Stimulated activated CD4-positive, alpha-beta T cell treated with anti-CD3 and anti-CD28 coated beads, TNF-alpha, amount 100 ng/mL, for 1 hour (primary cell): ENCODE measurements at places on chromosomes 12 and 14.

DNA sequence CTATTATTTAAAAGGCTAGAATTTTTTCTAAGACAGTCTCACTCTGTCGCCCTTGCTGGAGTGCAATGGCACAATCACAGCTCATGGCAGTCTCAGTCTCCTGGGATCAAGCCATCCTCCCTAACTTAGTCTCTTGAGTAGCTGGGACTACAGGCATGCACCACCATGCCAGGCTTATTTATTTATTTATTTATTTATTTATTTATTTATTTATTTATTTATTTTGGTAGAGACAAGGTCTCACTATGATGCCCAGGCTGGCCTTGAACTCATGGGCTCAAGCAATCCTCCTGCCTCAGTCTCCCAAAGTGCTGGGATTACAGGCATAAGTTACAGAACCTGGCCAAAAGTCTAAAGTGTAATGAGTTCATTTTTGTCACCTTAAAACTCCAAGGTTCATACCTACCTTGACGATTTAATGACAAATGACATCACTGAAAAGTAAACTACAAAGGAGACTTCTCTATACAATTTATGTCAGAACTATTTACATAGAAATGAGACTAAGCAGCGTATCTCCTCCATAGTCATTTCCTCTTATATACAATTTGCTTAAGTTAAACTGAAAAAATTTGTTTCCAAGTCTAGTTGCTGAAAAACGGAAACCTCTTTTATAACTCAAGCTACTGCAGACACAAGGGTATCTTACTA lies 78.2 kb downstream of the EPS8 start:
- no peak for DNase-seq

- DNase-seq = no peak
Measured at GRCh38 chr12:1880153-1880845, 38.2 kb downstream of the CACNA2D4 start.

GRCh38 chr12:99709116-99709515 lies 61.6 kb downstream of the GARIN6 start:
- DNase-seq = no peak

DNA sequence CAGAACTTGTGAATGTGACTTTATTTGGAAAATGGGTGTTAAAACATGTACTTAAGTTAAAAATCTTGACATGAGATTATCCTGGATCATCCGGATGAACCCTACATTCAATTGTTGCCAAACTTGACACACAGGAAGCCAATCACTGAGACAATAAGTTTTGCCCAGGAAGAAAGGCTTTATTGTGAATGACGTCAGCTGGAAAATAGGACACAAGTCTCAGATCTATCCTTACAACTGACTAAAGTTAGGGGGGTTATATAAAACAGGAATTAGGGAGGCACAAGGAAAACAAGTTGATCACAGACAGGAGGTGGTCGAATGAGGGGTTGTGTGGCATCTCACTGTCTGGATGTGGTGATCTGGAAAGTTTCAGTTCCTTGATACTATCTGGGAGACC lies 126.9 kb downstream of the TTC8 start:
- DNase-seq = no peak

- DNase-seq = no peak
Measured at GRCh38 chr12:101619858-101620761, 25.3 kb downstream of the MYBPC1 start.

- no peak for DNase-seq
Measured at GRCh38 chr12:90216020-90216552, 507.4 kb upstream of the ATP2B1 start.

DNA sequence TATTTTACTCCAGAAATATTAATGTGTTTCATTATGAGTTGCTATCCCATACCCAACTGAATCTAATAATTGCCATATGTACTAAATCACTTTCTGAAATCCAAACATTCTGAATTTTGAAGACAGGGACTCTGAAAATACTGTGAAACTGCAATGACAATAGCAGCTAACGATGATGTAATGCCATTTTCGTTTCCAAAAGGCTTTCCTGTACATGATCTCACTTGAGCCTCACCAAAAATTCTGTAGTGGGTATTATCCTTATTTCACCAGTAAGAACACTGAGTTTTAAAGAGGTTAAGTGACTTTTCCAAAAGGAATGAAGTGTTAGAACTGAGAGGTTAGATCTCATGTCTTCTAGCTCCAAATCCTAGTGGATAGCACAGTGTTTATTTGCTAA lies 133.3 kb downstream of the FLRT2 start:
- DNase-seq = no peak

DNA sequence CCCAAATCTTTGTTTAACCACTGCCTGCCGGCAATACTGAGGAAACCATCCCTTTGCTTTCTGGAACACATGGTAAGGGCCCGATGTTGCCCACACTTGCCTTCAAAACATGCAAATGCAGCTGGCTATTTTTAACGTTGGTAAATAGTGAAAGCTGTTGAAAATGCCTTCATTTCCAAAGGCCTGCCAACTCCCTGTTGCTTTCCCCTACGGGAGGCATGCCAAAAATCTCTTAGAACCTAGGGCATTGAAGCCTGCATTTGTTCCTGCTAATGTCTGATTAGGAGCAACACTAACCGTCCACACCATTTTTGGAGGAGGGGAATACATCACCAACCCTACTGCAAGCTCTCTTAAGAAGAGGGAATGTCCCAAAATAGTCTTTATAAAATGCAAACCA lies 152.6 kb upstream of the NOS1 start:
- no peak for DNase-seq

- no peak for DNase-seq
Measured at GRCh38 chr12:132263451-132264049, 65.8 kb downstream of the GALNT9 start.

GRCh38 chr12:21771311-21771710 lies 3.2 kb downstream of the KCNJ8 start:
- no peak for DNase-seq

GRCh38 chr12:67068204-67068731 lies 200.9 kb upstream of the CAND1 start:
- DNase-seq = no peak

- no peak for DNase-seq
Measured at GRCh38 chr14:99884834-99885648, 91.8 kb downstream of the EML1 start.

DNA sequence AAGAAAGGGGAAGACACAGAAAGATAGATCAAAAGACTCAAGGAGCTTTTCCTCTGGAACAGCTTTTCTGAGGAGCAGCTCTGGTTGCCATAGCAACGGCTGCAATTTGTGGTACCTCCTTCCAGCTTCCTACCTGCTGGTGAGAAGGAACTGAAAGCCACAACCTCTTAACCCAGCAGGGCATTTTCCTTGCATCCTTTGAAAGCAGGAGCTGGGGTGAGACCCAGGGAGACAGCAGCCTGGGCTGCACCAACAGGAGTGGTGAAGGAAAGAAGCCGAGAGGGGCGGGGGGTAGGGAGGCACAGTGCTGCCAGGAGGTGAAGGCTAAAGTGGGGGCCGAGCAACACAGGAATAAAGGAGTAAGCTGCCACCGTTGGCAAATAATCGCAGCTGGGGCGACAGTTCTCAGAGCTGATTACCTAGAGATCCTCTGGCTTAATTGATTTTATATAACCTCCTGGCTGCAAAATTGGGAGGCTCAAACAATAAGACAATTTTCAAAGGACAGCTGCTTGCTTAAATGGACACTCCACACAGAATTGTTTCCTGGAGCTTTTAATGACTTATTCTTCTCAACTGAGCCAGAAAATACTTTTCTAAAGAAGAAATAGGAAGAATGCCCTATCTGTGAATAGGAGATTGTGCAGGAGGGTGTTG lies 129.4 kb downstream of the RPAP3 start:
- no peak for DNase-seq

DNA sequence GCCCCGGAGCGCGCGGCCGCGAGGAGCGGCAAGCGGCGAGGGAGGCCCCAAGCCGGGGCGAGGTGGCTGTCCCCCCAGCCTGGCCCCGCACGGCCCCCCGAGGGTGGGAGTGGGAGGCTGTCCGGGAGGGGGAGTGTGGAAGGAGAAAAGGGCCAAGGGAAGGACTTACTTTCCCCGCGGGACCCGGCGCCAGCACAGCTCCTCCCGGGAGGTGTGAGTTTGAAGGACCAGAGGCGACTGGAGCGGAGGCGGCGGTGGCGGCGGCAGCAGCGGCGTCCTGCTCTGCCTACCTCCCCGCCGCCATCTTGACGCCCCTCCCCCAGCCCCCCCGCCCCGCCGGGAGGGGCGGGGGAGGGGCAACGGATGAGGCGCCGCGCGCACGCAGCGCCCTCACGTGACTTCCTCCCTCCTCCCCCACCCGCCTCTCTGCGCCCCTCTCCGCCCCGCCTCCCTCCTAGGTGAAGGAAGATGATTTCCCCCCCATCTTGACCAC lies at the start of gene SBNO1:
SBNO1 (minus strand) TSS at position 316 of the 493 bp plus-strand sequence. CDS start 14,406 bp downstream, outside the sequence.
- DNase-seq = peak; percentile 81

- no peak for DNase-seq
Measured at GRCh38 chr14:39991041-39991440, 558.8 kb upstream of the FBXO33 start.

DNA sequence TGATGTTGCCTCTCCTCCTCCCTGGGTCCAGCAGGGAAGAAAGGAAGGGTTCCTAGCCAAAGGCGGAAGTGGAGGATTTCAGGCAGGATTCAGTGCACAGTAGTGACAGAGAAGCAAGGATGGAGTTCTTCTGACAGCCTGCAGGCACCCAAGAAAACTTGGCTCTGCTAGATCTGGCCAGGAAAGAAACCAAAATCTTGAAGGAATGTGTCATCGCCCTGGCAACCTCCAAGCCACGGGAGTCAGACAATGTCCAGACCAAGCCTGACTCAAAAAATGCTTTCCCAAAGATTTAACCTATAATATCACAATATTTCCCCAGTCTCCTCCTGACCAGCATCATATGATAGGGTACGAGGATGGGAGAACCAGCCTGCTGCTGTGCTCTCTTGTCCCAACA lies 22.8 kb upstream of the DHRS4 start:
- no peak for DNase-seq

DNA sequence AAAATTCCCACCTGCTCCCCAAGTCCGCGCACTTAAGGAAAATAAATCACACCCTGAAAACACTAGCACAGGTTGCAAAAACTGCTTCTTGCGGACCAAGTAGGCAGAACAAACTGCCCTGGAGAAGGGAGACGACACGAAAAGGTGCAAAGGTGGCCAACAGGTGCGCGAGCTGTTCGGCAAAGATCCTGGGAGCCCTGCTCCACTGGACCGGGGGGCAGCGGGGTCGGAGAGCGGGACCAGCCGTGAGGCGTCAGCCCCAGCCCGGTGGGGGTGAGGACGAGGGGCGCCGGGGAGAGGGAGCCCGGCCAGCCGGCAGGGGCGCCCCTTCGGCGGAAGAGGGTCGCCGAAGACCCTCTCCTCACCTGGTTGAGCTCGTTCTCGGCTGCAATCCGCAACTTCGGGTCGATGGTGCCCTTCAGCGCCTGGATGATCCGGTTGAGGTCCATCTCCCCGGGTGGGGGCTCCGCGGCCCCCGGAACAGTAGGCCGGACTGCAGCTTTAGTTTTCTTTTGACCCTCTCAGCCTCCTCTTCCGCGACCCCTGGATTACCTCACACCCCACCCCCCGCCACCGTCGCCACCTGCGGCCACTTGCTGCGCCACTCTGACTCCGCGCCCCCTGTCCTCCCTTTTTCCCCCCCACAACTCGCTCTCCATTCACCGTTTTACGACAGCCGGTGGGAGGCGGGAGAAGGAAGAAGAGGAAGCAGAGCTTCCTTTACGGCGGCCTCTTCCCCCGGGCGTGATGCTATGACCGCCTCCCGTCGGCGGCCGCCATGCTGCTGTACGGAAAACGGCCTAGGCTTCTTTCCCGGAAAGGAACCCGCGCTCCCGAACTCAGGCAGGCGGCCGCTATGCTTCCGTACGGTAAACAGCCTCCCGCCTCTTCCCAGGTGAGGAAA lies at the start of gene IPO8:
IPO8 (minus strand) TSS at position 671 of the 904 bp plus-strand sequence; CDS start at position 449, 222 bp downstream.
- DNase-seq = peak; percentile 73

DNA sequence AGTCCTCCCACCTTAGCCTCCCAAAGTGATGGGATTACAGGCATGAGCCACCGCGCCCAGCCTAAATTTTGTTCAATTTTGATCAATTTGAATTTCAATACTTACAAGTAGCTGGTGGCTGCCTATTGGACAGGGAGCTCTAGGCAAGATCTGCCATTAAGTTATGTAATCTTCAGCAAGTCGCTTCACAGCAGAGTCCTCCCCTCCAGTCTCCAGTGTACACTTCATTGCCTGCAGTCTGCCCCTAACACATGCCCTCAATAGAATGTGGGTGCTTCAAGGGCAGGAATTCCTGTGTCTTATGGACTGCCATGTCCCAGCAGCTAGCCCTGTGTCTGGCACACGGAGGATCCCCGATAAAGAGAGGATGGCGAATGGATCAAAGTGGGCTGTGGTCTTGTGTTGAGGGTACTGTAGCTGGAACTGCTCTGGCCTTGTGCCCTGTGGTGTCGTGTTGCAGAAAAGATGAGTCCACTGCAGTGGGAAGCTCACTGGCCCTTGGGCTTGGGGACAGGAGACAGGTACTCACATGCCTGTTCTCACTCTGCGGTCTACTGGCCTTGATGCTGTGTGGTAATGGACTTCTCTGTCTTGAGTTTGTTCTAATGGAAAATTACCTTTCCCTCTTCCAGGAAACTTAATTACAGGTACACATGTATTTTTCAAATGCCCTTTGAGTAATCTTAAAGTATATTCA lies 67.6 kb downstream of the TECPR2 start:
- no peak for DNase-seq

GRCh38 chr12:14239935-14240872 lies 125.3 kb upstream of the ATF7IP start:
- DNase-seq = no peak

DNA sequence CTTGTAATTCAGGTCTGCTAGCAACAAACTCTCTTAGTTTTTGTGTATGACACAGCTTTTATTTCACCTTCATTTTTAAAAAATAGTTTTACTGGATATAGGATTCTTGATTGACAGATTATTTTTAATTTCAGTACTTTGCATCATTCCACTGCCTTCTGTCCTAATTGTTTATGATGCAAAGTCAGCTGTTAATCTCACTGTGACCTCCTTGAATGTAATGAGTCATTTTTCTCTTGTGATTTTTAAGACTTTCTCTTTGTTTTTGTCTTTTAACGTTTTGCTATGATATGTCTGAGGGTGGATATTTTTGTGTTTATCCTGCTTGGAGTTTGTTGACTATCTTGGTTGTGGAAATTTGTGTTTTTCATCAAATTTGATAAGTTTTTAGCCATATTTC lies 126.3 kb upstream of the FBXO33 start:
- DNase-seq = no peak
